Renal cortical epithelial cell (primary cell): ENCODE measurements at places on chromosomes 13 and 19.
A peak's percentile ranks its signal among the peaks of the same experiment; 100 is the strongest.

DNA sequence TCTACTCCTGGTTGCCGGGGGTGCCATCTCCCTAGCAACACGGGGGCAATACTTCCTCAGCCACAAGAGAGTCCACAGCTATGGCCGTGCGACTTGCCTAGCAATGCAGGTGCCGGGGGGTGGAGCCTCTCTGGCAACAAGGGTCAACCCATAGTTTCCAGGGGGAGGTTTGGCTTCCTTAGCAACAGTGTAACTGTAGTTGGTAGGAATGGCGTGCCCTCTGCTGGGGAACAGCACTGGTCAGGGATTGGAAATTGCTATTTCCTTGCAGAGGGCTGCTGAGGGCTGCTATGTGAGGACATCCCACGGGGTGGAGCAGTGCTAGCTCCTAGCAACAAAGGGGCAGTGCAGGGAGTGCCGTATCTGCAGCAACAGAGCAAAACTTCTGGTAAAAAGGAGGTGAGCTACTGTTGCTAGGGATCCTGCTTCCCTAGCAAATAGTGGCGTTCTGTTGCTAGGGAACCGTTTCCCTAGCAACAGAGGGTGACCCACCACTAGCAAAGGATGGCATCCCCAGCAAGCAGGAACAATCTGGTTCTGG lies 7.0 kb upstream of the TMC4 start:
- peak; percentile 76 for DNase-seq

- DNase-seq: no peak
These were observed 6.7 kb downstream of the TPT1 start for GRCh38 chr13:45333977-45334922.

- DNase-seq: no peak
These were observed 509.5 kb downstream of the GPC6 start for GRCh38 chr13:93736081-93736480.

DNA sequence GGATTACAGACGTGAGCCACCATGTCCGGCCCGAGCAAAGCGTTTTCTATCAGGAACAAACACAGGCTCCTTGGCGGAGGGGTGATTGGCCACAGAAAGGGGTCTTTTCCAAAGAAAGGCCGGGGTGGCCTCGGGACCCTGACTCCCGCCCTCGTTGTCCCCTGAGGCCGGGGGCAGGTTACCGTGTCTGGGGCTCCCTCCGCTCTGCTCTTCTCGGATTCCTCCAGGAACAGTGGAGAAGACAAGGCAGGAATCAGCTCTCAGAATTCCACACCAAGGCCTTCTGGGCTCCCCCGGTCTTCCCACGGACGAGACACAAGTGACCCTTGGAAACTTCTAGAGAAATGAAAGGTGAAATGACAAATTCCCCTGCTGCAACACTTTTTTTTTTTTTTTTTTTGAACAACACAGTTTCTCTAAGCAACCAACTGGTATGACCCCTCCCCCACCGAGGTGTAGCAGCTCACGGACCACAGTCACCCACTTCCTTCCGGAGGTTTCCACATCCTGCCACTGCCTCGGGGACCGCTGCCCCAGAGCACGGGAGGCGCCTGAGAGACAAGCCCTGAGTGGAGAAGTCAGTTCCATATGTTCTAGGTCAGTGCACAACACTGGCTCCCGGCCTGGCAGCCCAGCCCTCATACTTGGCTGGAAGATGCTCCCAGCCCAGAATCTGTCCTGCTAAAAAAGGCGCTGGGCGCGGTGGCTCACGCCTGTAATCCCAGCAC lies 11.0 kb downstream of the MOB3A start:
- peak; percentile 74 for DNase-seq

DNA sequence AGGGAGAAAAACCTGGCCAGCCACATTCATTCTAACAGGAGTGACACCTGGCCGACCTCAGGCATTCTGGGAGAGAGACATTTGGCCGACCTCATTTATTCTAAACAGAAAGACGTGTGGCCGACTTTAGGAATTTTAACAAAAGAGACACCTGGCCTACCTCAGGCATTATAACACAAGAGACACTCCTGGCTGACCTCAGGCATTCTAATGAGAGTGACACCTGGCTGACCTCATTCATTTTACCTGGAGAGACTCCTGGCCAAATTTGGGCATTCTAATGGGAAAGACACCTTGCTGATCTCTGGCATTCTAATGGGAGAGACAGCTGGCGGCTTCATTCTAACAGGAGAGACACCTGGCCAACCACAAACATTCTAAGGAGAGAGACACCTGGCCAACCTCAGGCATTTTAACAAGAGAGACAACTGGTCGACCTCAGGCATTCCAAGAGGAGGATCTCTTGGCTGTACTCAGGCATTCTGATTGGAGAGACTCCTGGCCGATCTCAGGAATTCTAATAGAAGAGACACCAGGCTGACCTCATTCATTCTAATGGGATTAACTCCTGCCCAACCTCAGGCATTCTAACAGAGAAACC lies 1353.9 kb downstream of the UQCRFS1 start:
- no peak for DNase-seq

GRCh38 chr19:42191855-42192254 lies 25.6 kb downstream of the DEDD2 start:
- DNase-seq: peak; percentile 92

GRCh38 chr13:28137596-28137995 lies 749 bp upstream of the PAN3 start:
- no peak for DNase-seq

DNA sequence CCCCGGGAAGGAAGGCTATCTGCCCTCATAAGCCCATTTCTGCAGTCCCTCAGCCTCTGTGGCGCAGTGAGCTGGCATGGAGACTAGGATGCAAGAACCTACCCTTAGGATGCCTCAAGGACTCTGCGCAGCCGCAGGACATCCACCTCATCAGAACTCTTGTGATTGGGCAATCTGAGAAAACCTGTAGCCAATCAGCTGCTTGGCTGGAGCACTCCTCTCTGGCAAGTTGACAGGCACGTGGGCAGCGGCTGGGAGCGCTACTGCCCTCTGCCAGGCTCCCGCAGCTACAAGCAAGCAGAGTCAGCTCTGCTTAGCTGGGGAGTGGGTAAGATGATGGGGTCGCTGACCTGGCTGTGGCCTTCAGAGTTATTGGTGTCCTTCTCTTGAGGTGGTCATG lies 1.5 kb upstream of the ECSIT start:
- DNase-seq: peak; percentile 80

- DNase-seq: peak; percentile 69
These were observed 785.0 kb upstream of the MIR17HG start for GRCh38 chr13:90562443-90562842.

GRCh38 chr13:107119989-107120881 lies 552.3 kb upstream of the ARGLU1 start:
- peak; percentile 16 for DNase-seq

DNA sequence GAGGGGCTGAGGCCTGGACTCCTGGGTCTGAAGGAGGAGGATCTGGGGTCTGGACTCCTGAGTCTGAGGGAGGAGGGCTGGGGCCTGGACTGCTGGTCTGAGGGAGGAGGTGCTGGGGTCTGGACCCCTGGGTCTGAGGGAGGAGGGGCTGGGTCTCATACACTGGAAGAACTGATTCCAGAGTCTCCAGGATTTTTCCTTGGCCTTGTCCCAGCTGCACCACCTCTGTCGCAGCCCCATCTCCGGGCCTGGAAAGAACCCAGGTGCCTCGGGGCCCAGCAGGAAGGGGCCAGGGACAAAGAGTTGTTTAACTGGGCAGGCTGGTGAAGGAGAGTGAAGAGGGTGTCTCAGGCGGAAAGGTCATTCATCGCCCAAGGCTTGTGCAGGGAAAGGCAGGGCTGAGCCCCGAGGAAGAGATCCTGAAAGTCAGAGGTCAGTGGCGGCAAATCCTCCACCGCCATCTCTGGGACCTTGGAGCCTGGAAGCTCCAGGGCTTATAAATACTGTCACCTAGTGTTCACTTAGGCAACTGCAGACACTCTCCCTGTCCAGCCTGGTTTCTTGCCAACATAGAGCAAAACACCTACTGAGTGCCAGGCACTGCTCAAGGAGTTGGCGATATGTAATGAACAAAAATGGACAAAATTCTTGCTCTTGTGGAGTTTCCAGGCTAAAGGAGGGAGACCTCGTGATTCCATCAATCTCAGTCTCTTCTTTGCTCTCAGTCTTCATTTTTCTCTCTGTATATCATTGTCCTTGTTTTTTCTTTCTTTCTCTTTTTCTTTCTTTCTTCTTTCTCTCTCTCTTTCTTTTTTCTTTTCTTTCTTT lies 4.4 kb upstream of the KCNN4 start:
- DNase-seq: peak; percentile 65

GRCh38 chr13:37202264-37202663 lies 96.8 kb upstream of the CSNK1A1L start:
- DNase-seq: no peak

DNA sequence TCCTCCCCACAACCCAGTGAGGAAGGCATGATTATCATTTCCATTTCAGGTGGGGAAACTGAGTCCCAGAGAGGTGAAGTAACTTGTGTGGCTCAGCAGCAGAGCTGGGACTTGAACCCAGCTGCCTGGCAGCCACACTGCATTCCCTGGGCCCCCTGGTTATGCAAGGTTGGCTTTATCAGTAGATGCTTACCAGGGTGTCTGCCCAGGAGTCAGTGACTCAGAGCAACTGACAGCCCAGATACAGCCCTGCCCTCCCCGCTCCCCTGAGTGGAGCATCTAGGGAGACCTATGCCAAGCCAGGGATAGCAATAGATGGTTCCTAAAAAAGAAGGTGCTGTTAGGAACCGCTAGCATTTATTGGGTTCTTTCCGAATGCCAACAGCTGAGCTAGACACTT lies 5.9 kb downstream of the IGLON5 start:
- DNase-seq: no peak

DNA sequence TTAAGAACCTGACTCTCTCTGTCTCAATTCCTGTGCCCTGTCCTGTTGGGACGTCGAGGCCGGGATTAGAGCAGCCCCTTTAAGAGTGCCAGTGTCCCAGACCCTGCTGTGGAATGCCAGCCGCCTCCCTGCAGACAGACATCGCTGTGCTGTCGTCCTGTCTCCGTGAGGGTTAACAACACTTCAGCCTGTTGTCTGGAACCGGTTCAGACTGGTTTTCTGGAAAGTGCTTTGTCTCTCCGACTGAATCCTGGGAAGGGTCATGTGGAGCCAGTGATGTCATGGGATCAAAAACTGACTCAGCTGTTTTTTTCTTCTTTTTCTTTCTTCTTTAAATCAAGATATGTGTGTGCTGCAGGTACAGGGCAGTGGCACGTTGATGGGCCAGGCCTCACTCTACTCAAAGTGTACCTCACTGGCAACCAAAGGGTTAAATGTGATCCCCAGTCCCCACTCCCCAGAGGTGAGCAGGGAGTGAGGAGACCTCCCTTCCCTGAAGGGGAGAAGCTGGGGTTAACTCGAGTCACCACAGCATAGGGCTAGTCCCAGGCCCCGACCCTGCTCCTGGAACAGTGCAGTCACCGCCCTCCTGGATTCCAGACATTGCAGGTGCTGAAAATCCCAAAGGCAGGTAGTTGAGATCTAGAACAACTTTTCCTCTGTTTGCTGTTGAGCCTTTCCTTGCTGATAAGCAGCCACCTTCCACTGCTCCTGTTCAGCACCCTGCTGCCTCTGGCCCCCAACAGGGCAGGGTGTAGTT lies 50.8 kb downstream of the TSSK6 start:
- peak; percentile 88 for DNase-seq
